Right ventricle myocardium superior (tissue), 1 donor: ENCODE measurements at places on chromosomes 5 and 9. TPM values are rescaled to one million over a fixed set of nuclear protein-coding genes. Genes with fewer than 3 reads are reported as not detected.

The ST6GALNAC6 gene
- total RNA-seq: 38.2 TPM

GRCh38 chr5:98424681-98425450, 348.6 kb upstream of the RGMB start:
- DNase-seq: no peak

- no peak for DNase-seq
These were observed 218.9 kb downstream of the TARS1 start for GRCh38 chr5:33659526-33660169.

GRCh38 chr5:103452089-103452488, 110.5 kb downstream of the NUDT12 start:
- DNase-seq: no peak

DNA sequence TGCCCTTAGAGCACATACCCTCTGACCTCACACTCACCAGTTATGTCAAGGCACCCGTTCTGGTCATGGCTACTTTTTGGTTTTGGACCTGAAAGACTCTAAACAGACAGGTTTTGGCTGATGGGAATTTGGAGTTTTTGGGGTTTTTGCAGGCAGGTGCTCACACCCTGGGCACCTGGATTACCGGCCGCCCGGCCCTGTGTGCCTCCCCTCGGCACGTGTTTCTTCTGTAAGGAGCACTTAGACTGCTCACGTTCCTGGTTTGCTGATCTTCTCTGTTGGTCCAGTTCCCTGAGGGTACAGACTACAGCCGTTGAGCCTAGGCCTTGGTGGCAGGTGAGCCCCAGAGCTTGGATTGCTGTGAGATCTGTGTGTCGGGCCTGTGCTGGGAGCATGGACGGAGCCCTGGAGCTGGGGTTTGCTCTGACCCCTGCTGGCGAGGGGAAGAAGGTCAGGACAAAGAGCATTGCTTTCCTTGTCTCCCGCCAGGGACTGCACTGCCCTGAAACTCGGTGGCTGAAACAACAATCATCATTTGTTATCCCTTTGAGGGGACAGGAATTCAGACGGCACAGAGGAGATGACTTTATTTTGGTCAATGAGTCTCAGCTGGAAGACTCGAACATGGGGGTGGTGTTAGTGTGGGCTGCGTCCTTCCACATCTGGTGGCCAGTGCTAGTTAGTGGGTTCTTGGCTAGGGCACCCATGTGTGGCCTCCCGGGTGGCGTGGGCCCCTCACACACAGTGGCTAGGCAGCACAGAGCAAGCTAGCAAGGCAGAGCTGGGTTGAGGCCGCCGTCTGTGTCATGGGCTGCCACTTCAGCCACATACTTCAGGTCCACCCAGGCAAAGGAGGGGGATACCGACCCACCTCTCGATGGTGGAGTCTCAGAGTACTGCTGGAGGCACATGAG, 76.4 kb downstream of the EHMT1 start:
- peak; percentile 72 for DNase-seq

DNA sequence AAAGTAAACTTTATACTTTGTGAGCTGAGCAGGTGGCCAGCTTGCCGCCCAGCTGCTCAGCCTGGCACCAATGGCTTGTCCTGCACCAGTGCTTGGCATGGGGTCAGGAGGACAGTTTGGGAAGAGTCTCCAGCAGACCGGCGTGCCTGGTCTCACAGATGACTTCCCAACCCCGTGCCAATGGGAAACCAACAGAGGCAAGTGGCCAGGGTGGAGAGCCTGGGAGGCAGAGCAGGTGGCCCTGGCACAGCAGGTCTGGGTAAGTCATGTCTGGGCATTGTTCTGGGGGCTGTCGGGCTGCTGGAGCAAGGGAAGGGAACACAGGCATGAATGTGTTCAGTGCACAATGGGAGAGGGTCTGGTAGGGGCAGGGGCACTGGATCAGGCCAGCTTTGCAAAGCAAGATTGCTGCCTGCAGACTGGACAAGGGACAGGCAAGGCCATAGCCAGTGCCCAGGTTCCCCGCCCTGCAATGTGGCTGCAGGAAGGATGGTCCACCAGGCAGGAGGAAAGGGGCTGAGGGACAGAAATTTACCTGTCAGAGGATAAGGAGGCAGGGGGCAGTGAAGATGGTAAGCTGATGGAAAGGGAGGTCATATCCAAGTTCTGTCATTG, 76.2 kb upstream of the ALDH1B1 start:
- DNase-seq: no peak

DNA sequence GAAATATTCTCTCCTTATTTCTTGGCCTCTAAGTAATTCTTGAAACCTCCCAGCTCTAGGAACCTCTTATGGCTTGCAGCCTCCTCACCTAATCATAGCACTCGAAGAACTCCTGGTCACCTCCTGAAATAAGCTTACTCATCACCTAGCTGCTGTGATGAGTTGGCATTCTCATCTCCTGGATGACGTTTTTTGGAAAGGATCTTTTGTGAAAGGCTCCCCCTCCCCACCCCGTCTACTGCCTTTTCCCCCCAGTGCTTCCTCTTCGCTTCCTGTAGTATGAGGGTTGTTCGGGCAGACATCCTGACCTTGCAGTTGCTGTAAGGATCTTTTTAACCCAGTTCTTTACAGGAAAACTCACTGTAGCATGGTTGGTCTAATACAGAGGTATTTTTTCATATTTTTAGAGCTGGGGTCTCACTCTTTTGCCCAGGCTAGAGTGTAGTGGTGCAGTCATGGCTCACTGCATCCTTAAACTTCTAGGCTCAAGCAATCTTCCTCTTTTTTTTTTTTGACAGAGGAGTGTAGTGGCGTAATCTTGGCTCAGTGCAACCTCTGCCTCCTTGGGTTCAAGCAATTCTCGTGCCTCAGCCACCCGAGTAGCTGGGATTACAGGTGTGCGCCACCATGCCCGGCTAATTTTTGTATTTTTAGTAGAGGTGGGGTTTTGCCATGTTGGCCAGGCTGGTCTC, 41.8 kb downstream of the ARHGAP26 start:
- no peak for DNase-seq

The TAF1L gene
- not detected for total RNA-seq

DNA sequence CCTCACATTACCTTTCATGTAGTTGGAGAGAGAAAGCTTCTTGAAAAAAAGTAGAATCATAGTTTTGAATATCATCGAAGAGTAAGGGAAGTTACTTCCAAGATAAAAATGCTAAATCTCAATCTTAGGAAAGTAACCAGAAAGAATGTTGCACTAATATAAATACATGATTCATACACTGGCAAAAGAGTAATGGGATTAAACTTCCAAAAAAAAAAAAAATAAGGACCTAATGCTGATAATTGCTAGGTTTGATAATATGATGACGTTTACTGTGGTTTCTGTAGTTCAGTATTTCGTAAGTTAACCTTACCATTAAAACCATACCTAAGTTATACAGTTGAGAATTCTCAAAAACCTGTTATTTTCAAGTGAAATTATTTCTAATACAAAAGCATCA, 573.8 kb upstream of the CDH9 start:
- DNase-seq: no peak

DNA sequence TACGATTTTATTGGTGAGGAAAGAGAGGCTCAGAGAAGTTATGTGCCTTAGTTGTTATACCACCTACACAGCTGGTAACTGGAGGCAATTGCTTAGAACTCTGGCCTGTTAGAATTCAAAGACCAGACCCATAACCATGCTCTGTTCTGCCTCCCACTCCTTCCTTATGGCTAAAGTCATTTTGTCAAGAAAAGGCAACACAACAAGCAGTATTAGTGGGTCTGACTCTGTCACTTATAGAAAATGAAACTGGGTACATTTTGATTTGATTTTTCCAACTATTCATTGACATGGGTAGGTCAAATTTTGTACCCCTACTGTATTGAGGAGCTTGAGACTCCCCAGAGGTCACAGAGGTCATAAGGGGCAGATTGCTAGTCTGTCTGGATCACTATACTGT, 44.5 kb upstream of the NR3C1 start:
- DNase-seq: no peak

The NFIB gene
- 104 TPM for total RNA-seq

The PALM2AKAP2 gene
- total RNA-seq: 87.5 TPM

The DIPK1B gene
- total RNA-seq: 15.1 TPM

DNA sequence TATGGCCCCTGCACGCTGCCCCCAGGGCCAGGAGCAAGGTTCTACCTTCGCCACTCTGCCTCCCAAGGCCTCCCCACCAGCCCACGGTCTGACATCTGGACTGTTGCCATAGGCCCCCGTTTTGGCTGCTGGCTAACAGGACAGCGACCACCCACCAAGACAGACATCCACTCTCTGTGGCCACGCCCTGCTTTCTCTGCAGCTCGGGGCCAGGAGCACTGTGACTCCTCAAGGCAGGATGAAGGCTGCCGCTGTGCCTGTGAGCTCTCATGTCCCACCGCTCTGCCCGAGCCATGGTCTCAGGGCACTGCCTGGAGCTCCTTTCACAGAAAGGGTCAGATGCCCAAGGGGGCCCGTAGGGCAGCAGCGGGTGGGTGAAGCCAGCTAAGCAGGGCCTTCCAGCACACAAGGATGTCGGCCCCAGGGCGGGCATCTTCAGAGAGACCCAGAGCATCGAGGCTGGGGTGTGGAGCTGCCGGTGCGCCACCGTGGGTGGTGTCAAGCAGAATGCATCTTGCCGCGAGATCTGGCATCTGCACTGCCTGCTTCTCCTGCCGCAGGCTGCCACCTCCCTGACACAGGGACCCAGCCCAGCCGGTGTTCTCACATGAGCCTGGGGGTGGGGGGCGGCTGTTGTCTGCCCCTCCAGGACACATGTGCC, 92.2 kb upstream of the ADAMTS2 start:
- DNase-seq: no peak

DNA sequence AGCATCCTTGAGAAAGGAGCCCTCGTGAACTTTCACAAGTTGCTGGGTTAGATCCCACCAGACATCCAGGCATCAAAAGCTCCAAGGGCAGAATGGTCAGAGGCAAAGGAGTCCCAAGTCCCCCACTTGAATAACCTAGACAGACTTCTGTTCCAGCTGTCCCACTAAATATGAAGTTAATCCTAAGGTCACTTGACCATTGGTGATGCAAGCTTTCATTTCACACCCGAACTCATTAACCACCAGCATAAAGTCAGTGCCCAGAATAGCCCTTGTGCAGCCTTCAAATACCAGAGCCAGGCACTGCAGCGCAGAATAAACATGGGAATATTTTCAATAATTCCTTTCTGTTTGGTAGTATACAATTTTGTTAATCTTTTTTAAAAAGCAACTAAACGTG, 28.9 kb downstream of the OXCT1 start:
- no peak for DNase-seq

- peak; percentile 86 for DNase-seq
These were observed 2.3 kb downstream of the KLF9 start for GRCh38 chr9:70411930-70412831.

The SURF6 gene
- 11.1 TPM for total RNA-seq
